Stimulated activated CD8-positive, alpha-beta memory T cell treated with anti-CD3 and anti-CD28 coated beads, Interleukin-2, amount 100 ng/mL, for 1 hour (primary cell): ENCODE measurements at places on chromosomes 5 and 9.

DNA sequence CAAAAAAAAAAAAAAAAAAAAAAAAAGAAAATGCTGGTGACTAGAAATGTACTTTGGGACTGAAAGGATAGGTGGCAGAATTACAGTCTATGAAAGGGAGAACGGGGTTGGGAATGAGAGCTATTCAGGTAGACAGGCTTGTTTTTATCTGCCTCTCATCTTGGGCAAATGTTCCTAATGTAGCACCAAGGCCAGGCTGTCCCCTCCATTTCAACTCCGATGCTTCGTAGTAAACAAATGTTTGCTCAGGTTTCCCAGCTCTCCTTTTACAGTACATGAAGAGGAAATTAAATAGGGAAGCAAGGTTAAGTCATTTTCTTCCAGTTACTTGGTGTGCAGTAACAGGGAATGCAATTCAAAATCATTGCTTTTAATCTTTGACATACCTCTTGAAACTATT lies 4.4 kb upstream of the BASP1 start:
- DNase-seq = no peak

DNA sequence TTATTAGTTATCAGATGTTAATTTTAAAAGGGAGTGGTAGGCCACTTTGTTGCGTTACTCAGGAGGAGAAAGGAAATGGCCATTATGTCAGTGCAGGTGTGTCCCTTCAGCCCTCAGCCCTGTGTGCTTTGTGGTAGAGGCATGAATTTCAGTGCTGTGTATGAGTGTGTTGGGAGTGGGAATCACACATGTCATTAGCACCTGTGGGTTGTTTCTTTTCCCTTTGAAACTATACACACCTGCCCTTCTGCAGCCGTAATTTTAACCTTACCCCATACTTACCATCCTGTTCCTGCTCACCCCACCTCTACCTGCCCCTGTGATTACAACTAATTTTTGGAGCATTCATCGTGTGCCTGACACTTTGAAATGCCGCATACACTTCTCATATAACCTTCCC lies 156.4 kb downstream of the ARHGAP26 start:
- DNase-seq = no peak

GRCh38 chr5:113531481-113532159 lies 18.1 kb downstream of the YTHDC2 start:
- DNase-seq = no peak

GRCh38 chr5:88602584-88602983 lies 280.4 kb downstream of the MEF2C start:
- no peak for DNase-seq

DNA sequence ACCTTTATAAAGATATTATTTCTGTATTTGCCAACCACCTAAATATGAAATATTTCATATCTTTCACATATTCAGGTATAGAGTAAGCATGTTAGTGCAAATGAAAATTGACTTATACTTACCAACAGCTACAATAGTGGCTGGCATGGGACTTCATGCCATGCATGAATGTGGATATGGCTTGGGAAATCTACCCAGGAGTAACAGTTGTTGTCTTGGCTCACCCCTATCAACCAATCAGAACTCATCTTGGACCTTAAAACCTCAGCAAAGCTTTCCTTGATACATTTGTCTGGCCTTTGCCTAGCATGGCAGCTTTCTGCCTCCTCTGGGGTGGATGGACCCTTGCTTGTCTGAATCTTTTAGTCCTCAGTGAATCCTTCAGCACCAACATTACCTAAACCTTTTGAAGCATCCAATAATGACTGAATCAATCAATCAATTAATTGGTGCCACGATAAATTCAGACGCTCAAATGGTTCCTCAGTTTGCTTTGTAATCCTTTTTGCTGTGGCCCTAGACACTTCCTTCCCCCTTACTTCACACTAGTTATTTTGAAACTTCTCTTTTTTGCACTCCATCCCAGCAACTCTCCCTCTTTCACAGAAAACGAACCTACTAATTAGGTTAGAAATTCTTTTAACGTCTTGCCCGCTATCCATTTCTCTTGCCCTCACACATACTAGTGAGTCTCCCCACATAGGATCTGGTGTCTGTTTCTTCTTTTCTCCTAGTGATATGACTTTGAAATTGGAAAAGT lies 132.3 kb upstream of the ZNF608 start:
- no peak for DNase-seq

DNA sequence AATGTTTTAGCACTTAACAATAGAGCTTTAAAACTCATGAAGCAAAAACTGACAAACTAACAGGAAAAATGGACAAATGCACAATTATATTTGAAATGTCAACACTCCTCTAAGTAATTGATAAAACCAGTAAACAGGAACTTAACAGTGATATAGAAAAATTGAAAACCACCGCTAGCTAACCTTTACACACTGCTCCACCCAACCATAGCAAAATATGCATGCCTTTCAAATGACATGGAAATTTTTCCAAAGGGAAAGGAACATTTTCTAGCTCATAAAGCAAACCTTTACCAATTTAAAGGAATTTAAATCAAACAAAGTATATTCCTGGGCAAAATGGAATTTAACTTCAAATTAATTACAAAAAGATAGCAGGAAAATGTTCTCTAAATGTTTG lies 109.2 kb downstream of the ADAMTS19 start:
- no peak for DNase-seq

DNA sequence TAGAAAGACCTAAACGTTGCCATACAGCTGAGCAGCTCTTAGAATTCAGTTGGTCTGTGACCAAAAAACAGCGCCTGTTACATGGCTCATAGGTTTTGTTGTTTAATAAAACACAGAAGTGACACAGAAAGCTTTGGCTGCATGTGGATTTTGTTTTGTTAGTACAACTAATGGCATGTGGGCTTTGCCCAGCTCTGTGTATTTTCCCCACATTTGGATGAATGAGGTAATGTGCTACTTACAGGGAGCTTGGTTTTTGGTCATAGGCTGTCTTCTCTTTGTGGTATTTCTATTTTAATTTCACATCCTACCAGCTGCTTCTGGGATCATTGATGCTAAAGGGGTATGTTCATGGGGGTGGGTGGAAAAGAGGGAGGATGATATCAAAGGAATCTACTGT lies 37.0 kb upstream of the POU4F3 start:
- DNase-seq = no peak

DNA sequence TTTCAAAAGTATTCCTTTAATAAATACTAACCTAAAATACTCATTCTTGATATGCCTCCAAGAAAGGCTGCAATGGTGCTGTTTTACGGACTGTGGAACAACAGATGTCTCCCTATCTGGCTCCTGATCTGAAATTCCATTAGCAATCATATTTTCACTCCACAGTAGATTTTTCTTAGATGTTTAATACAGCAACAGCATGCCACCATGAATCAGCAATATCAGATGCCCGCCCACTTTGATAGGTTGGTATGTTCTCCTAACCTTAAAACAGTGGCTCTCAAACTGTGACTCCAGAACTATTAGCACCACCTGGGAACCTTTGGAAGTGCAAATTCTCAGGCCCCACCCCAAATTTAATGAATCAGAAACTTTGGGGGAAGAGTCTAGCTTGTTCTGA lies 110.2 kb downstream of the MLLT3 start:
- no peak for DNase-seq

- no peak for DNase-seq
Measured at GRCh38 chr5:375336-375920, 53.9 kb downstream of the AHRR start.

GRCh38 chr5:57383093-57383861 lies 99.3 kb downstream of the ACTBL2 start:
- DNase-seq = no peak

DNA sequence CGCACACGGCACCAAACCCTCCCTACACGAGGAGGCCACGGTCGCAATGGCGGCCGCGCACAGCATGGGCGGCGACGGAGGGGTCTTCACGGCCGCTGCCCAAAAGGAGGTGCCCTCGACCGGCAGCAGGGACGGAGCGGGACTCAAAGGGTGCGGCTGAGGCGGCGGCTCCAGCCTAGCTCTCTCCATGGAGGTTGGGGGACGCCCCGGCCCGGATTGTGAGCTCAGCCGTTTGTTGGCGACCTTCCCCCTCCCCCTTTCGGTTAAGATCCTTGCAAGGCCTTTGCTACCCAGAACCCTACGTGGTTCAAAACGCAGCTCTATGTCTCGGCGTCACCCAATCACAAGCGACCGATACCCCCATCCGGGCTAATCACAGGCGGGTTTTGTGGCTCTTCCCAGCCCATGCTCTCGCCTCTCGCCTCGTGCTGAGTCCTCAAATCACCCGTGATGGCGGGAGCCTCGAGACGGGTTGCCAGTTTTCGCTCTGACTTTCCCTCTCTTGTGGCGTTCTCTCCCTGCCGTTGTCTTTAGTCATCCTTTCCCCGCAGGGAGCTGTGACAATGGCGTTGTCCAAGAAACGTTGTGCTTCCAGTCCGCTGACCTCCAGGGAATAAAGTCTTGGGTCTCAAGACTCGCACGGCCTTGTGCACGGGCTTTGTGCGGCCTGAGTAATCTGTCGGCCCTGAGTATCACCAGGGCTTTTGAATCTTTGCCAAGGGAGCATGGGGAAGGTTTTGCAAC lies 19.5 kb downstream of the C5orf52 start:
- DNase-seq = no peak

DNA sequence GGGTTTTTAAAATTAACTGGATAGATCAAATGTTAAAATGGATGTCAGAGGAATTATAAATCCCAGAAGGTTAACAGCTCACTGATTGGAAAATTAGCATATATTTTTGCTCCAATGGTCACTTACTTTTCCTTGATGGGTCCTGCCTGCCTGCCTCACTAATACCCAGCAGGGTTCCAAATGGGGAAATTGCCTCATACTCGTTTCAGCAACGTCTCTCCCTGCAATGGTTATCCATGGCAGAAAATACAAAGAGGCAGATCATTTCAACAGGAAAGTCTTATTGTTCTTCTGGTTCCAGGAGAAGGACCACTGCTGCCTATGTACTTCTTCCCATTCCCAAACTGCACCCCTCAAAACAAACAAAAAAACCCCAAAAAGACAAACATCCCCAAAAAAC lies 71.3 kb downstream of the ERP44 start:
- DNase-seq = no peak

DNA sequence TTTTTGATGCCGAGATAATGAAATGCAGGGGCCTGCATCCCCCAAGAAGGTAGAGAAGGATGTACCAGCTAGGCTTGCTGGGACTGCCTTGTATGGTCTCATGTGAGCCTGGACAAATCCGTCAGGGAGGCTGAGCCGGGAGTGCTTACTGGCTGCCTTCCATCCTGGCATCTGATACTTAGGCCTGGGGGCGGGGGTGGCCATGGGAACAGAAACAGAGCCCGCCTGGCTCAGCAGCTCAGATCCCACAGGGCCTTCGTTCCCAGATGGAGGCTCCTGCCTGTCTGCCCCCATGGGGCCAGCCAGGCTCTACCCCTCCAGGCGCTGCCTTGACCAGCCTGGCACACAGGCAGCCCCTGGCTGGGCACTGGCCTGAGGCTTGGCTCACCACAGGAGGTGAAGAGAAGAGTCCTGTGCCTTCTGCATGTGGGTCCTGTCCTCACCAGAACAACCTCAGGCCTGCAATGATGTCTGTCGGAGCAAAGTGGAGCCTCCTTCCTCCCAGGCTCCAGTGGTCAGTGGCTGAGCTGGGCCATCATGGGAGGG lies 10.5 kb upstream of the SPATA31E1 start:
- no peak for DNase-seq

GRCh38 chr9:720239-720881 lies 121.1 kb upstream of the DMRT1 start:
- DNase-seq = no peak

DNA sequence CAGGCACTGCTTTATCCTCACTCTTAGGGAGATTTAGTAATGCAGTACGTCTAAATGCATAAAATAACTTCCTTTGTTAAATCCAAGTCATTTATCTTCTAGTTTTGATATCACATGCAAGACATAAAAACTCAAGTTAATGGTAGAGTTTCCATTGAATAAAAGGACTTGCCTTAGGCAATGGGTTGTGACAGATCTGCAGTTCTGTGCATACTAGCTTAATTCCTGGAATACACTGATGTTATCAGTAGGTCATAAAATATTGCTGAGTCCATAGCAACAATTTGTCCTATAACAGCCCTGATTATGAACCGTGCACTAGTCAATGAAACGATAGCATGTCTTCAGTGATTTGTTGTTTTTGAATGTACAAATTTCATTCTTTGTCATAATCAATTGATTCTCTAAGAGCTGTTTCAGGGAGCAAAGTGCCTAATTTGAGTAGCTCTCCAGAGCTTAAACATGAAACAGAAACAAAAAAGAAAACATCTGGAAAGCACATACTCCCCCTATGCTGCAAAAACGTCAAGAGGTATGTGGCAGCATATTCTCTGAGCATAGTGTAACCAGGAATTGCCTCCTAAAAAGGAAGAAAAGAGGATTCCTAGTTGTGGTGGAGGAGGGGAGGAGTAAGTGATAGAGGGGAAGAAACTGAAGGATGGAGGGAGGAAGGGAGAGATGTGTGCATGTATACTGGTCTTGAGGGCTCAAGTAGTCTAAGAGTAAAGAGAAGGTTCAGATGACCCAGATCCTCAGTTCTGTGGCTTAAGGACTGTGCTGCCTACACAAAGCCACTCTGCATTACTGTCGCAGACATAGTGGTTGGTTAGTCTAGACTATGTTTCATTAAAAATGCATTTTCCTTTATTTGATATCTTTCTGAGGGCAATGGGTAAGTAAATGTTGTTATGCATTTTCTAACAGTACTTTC lies 589.2 kb downstream of the PRR16 start:
- DNase-seq = no peak

GRCh38 chr9:113628621-113629020 lies 165.1 kb downstream of the RGS3 start:
- DNase-seq = no peak

DNA sequence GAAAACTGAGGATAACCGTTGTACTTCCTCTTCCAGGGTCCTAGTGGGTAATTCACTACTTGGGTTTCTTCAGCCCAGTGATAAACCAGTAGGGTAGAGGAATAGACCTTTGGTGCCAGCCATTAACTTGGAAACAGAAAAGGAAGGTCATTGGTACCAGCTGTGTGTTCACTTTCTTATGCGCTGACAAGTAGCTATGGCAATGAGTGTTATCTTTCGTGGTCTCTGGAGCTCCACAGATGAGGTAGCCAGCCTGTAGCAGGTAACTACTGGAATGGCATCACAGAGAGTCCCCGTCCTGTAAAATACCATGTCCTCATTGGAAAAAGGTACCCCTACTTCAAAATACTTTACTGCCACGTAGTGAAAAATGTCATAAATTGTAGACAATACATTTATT lies 2.3 kb downstream of the UHRF2 start:
- no peak for DNase-seq

DNA sequence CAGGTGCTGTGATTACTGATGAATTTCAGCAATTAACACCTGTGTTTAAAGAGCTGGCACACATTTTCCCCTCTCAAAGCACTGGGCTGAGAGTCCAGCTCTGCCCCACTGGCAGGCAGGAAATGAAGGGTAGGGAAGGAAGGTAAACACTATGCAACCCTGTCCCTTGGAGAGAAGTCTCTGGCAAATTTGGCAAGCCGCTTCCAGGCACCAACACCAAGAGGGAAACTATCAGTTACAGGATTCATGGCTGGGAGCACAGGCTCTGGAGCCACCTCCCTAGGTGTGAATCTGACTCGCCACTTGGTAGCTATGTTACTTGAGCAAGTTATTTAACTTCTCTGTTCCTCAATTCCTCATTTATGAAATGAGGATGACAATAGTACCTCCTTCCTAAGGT lies 3.3 kb downstream of the ANKS6 start:
- DNase-seq = no peak
